ENCODE measurements at places on chromosomes 16 and 17.

- DNase-seq = no peak
Measured at GRCh38 chr17:77491921-77492445, 351.2 kb downstream of the SEC14L1 start.

DNA sequence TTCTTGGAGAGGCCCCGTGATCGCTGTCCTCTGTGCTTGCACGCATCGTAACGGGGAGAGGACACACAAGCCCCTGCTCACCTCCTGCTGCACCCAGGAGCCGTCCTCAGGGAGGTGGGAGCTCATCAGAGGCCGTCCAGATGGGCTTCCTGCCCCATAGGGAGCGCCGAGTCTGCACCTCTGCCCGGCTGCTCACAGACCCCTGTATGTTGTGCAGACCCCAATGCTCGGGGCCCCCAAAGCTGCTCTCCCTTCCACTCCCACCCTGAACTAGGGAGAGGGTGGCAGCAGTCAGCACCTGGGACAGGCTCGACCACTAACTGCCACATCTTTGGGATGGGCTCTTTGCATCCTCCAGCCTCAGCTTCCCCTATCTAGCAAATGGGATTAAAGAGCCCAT is 4.4 kb upstream of the ZNF469 start:
- DNase-seq = no peak

DNA sequence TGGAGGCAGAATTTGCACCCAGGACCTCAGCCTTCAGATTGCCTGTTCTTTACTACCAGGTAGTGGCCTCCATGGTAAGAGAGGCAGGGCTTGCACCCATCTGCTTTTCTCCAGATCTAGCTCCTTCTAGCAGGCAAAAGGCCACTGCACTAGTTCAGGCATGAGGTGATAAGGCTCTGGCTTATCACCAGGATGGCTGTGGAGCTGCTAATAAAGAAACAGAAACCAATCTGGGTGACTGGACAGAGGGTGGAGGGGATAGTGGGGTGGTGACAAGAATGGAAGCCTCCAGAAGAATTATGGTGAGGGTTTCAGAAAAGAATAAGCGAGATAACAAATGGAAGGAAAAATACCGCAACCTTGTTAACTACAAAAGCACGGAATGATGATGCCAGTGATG is 15.5 kb upstream of the SUPT4H1 start:
- no peak for DNase-seq

- no peak for DNase-seq
Measured at GRCh38 chr17:39981766-39982375, 1.3 kb downstream of the PSMD3 start.

DNA sequence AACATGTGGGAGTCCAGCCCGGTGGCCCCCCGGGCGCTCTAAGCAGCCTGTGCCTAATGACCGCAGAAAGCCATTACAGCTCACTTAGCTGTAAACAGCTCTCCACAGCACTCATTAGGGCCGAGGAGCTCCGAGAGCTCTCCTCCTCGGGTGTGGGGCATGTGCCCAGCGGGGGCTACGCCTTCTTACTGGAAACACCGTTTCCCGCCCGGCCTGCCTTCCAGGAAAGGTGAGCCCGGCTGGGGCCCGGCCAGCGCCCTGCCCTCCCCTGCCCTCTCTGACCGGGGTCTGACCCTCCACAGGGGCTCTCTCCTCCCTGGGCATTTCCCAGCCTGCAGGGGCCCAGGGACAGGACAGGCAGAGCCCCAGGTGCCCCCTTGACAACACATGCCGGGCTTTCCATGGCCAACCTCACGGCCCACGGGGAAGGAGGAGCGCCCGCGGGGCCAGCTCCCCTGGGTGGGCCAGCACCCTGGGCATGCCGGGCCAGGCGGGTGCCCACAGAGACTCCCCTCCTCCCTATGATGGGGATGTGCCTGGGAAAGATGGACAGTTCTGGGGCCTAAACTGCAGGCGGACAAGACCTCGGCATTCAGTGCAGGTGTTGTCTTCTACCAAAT is 72.6 kb downstream of the SDK2 start:
- DNase-seq = no peak

GRCh38 chr17:48241131-48241591 is 133.6 kb downstream of the SNX11 start:
- DNase-seq = peak; percentile 84
